ENCODE measurements at places on chromosomes 6 and 20.

- DNase-seq = no peak
Observed at GRCh38 chr6:87333591-87334181, 4.6 kb upstream of the GJB7 start.

GRCh38 chr6:33827546-33828451 lies 24.0 kb upstream of the MLN start:
- DNase-seq = no peak

- peak; percentile 7 for DNase-seq
Observed at GRCh38 chr6:104212977-104213668, 646.6 kb downstream of the HACE1 start.

GRCh38 chr20:51237791-51238190 lies 214.9 kb upstream of the KCNG1 start:
- DNase-seq = no peak

DNA sequence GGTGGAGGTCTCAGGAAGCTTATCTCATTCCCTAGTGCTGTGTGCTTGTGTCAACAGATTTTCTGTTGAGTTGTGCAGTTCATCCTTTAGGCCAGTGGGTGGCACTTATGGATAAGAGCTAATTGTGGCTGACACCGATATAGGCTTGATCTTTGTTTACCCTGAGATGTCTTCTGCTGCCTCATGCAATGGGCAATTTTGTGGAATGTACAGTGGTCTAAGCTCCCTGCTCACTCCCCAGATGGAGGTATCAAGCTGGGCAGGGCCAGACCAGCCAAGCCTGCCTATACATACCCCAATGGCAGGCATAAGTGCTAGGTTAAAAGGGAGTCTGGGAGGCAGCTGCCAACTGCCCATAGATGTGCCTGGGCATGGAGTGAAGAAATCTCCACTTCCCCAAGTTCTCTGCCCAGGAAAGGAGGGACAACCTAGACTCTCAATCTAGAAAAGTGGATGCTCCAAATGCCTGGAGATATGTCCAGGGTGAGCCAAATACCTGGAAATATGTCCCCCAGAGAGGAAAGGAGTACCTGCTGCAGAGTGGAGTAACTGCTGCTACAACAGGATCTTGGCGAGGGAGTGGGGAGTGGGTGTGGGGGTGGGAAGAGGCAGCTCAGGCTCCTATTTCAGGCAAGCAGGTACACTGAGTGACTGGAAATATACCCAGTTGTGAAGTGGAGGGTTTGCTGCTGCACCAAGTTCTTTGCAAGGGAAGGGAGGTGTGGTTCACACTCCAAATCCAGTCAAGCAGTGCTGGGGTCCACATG lies 53.2 kb upstream of the ARG1 start:
- DNase-seq = no peak

DNA sequence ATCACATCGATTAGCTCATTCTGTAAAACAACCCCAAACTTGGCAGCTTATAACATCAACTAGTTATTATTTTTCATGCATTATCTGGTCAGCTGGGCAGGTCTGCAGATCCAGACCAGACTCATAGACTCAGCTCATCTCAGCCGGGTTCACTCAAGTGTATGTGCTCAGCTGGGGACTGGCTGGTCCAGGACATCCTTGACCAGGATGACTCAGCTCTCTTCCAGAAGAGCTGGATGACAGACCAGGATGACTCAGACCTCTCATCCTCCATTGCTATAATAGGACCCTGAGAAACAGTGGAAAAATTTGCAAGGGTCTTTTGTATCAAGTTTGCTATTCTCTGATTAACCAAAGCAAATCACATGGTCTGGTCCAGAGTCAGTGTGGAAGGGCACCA lies 312.5 kb upstream of the PLCB4 start:
- no peak for DNase-seq

- no peak for DNase-seq
Observed at GRCh38 chr20:33540427-33540826, 50.5 kb downstream of the CBFA2T2 start.

- DNase-seq = no peak
Observed at GRCh38 chr20:49445176-49445575, 37.3 kb downstream of the KCNB1 start.

DNA sequence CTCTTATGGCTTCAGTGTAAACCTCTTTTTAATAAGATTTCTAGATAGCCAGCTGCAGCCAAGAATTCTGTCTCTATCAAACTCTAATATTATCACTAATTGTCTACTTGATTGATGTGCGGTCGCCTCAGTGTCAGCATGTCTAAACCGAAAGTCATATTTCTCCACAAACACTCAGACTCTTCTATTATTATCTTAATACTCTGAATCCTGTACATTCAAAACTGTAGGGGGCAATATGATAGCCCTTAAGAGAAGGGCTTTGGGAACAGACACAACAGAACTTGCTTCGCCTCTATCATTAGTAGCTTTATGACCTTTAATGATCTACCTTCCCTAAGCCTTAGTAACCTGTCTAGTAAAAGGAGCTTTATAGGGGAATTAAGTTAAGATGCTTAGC lies 379.7 kb upstream of the PTCHD4 start:
- no peak for DNase-seq

- no peak for DNase-seq
Observed at GRCh38 chr6:4554645-4555044, 221.6 kb upstream of the CDYL start.

GRCh38 chr20:52783769-52784168 lies 188.4 kb upstream of the TSHZ2 start:
- no peak for DNase-seq

GRCh38 chr6:1908784-1909183 lies 299.1 kb downstream of the FOXC1 start:
- DNase-seq = no peak

- no peak for DNase-seq
Observed at GRCh38 chr20:60762386-60762785, 489.7 kb upstream of the CDH4 start.

GRCh38 chr6:3001773-3002293 lies 2.1 kb downstream of the NQO2 start:
- peak; percentile 63 for DNase-seq

GRCh38 chr6:132812255-132812732 lies 2.1 kb upstream of the RPS12 start:
- no peak for DNase-seq

DNA sequence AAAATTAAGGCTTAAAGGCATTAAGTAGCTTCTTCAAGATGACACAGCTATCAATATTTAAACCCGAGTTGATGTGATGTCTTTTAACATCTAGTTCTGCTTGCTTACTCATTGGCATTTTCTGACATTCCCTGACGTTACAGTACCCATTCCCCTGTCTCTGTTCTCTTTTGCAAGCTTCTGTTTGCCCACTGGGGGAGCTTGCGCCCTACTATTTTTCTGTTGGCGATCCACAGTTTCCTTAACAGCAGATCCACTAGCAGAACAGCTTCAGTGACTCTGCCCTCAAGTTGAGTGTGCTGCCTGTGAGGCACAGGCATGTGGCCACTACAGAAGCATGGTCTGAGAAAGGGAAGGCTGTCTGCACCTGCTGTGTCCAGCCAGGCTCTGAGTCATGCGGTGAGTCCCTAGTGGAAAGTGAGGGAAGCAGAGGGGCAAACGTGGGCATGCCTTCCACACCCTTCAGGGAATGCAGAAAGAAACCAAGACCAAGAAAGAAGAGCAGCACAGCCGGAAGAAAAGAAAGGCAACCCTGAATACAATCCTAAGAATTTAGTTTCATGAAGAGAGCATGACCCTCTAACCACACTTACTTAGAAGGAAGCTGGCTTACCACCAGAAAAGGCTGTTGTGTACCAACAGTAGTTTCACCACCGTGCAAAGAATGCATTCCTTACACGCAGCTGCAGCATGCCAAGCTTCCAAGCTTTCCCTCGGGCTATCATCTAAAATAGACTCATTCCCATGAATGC lies 97.7 kb upstream of the VGLL2 start:
- DNase-seq = peak; percentile 31
